Left lobe of liver (tissue), 2 donors: ENCODE measurements at places on chromosomes 2 and 18. TPM values are rescaled to one million over a fixed set of nuclear protein-coding genes. Genes with fewer than 3 reads are reported as not detected.

Gene CHRNG
- not detected for total RNA-seq

DNA sequence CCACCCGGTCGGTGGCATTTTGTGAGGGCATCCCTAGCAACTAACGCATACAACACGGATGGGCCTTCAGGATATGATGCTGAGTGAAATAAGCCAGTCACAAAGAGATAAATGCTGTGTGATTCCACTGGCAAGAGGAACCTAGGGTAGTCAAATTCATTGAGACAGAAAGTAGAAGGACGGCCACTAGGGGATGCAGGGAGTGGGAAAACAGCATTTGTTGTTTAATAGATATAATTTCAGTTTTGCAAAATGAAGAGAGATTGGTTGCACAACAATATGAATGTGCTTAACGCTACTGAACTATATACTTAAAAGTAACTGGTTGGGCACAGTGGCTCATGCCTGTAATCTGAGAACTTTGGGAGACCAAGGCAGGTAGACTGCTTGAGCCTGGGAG is 112.9 kb downstream of the AFF3 start:
- no peak for DNase-seq

- no peak for DNase-seq
Measured at GRCh38 chr2:168147830-168148794, 99.3 kb downstream of the STK39 start.

Gene TMEM163
- total RNA-seq = 0.10 TPM

- no peak for DNase-seq
Measured at GRCh38 chr2:85655961-85656417, 12.0 kb downstream of the SFTPB start.

GRCh38 chr2:98583276-98583675 is 25.0 kb downstream of the COA5 start:
- DNase-seq = no peak

Gene DSG3
- not detected for total RNA-seq

DNA sequence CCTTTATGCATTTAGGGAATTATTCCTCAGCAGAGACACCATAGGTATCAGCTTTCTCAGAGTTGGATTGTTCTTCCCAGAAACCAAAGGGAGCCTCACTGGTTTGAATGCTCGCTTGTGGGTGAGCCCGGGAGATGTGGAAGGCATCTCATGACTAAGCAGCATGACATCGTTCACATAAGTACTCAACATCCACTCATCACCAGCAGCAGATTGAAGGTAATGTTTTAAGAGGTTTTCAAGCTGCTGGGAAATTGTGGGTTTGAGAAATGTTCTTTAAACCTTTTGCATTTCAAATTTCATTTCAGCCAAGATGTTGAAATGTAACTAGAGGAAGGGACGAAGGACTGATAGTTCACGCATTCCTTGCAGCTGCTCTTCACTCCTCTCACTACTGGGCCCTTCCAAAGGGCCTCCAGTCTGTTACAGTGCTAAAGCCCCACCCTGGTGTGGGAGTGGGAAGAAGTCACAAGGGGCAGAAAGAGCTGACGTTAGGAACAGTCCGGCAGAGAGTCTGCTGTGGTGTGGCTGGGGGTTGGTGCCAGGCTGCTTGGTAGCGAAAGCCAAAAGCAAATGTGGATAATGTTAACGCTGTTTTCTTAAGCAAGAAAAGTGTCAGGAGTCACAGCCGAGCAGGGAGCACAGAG is 324.5 kb upstream of the EPHA4 start:
- no peak for DNase-seq

GRCh38 chr18:48656582-48656981 is 117.8 kb downstream of the CTIF start:
- DNase-seq = peak; percentile 28

Gene PAPOLG
- 2.9 TPM for total RNA-seq

GRCh38 chr18:62621546-62621945 is 93.8 kb upstream of the PHLPP1 start:
- DNase-seq = no peak

DNA sequence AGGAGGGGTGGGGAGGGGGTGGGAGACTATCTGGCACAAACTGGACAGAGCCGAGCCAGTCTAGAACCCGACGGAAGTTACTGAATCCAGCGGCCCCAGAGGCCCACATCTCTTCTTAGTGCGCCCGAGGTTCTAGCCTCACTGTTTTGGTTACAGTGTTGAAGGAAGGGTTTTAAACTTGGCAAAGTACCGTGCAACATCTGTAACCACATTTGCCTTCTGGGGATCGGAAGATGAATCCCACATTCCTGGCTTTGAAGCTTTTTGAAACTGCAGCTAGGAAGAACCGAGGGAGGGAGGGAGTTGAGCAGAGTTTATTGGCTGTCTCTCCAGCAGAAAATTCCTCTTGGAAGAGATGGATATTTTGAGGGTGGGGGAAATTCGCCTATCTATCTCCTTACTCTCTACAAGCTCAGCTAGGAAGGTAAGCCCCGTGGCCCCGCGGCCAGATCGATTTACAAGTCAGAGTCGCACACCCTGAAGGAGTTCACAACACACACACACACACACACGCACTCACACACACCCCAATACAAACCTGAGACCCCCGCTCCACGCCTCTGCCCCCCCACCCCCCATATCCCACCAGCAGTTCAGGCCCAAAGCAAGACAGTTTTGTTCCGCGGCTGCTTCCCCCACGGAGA is 1.0 kb downstream of the ACVR1 start:
- peak; percentile 54 for DNase-seq

Gene ZAP70
- 1.5 TPM for total RNA-seq

DNA sequence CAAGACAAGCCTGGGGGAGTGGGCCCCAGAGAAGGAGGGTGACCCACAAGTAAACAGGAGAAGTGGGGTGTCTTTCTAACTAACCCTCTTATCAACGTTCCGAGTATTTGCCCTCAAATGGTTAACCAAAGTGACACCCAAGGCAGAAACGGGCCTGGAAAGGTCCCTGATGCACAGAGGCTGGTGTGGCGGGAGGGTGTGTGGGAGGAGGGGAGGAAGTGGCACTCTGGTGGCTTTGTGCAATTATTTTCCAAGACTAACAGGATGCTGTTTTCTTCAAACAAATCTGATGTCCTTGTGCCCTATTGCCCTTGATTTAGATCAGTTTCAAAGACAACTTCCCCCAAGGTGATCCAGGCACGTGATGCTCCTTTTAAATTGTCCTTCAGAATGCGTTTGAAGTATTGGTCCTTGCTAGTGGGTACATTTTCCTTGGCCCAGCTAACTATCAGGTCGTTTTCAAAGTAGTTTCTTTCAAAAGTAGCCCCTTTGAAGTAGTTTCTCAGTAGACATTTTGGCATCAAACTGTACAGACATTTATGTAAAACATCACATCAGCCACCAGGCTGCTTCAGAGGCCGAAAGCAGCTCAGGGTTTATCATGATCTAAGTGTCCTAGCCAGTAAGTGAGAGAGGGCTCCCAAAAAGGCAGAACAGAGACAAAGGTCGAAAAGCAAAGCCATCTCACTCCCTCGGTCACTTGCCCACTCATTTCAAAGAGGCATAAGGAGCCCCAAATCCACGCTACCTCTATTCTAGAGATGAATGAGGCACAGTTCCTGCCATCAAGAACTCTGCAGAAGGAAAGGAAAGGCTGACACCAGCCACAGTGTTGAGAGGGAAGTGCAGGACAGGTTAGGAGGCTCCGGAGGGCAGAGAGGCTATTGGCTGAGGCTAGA is 371.1 kb upstream of the ID2 start:
- peak; percentile 3 for DNase-seq

Gene RAMP1
- total RNA-seq = 10.0 TPM

DNA sequence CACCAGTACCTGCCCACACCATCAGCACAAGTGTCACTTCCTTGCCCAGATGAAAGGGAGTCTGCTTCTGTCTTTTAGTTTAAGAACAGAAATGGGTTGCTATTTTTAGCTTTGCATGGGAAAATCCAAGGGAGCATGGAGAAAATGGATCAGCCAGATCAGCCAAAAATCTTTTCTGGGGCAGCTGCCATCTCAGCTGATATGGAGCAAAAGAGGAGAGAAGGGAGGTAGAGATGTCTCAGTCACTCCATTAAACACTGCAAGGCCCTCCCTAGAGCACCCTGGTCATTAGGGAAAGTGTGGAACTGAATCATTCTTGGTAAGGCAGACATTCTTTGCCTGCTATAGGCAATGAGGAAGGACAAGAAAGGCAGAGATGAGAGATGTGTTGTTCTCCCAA is 79.9 kb downstream of the CTAGE1 start:
- no peak for DNase-seq

Gene DAPL1
- not detected for total RNA-seq

Gene FSHR
- not detected for total RNA-seq

GRCh38 chr2:39723946-39724827 is 54.9 kb downstream of the THUMPD2 start:
- DNase-seq = no peak

GRCh38 chr2:179222076-179222475 is 42.6 kb downstream of the SESTD1 start:
- no peak for DNase-seq

GRCh38 chr2:120422465-120423160 is 76.7 kb downstream of the INHBB start:
- peak; percentile 23 for DNase-seq

DNA sequence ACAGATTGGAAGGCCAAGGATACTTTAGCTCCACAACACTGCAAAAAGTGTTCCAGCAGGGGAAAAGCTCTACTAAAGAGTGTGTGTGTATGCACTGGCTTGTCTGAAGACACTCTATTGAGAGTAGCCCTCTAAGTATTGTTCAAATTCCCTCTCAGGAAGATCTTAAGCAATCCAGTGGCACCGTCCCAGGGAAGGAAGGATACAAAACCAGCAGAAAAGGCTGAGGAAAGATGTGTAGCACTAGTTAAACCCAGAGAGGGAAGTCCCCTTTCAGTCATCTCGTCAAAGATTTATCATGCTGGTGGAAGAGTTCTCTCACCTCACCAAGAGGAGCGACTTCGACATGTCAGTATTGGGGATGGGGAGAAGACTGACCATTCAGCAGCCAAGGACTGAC is 50.5 kb downstream of the DHRS9 start:
- no peak for DNase-seq

- DNase-seq = no peak
Measured at GRCh38 chr2:2566396-2567323, 235.6 kb upstream of the MYT1L start.

GRCh38 chr2:196823750-196824522 is 14.8 kb upstream of the C2orf66 start:
- no peak for DNase-seq

- no peak for DNase-seq
Measured at GRCh38 chr2:52597346-52597745, 1170.3 kb upstream of the CHAC2 start.

Gene BMP10
- 6.1 TPM for total RNA-seq

- DNase-seq = no peak
Measured at GRCh38 chr2:121151311-121152109, 133.5 kb downstream of the TFCP2L1 start.

GRCh38 chr18:35740656-35741055 is 159.1 kb downstream of the GALNT1 start:
- DNase-seq = no peak

Gene RNF125
- total RNA-seq = 9.0 TPM

- DNase-seq = no peak
Measured at GRCh38 chr2:19916385-19916950, 14.7 kb upstream of the TTC32 start.

Gene PJVK
- 1.8 TPM for total RNA-seq

Gene SIX3
- total RNA-seq = not detected

Gene DNAJC5G
- total RNA-seq = not detected

DNA sequence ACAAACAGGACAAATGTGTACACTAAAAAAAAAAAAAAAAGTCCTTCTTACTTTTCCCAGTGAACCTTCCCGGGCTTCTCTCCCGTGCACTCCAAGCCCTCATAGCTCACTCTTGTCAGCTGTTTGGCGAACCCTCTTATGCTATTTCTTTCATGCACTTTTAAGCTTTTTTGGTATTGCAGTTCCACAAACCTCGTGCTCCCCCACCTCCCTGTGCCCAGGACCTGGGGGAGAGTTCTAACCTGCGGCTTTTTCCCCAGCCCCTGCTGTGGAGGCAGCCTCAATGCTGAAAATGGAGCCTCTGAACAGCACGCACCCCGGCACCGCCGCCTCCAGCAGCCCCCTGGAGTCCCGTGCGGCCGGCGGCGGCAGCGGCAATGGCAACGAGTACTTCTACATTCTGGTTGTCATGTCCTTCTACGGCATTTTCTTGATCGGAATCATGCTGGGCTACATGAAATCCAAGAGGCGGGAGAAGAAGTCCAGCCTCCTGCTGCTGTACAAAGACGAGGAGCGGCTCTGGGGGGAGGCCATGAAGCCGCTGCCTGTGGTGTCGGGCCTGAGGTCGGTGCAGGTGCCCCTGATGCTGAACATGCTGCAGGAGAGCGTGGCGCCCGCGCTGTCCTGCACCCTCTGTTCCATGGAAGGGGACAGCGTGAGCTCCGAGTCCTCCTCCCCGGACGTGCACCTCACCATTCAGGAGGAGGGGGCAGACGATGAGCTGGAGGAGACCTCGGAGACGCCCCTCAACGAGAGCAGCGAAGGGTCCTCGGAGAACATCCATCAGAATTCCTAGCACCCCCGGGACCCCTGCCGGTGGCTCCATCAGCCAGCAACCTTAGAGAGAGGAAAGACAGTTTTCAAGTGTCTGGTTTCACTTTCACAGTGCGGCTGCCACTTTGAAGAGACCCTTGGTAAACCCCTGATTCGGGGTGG is 826 bp downstream of the KCNE4 start:
- no peak for DNase-seq

- DNase-seq = peak; percentile 73
Measured at GRCh38 chr2:234022424-234022823, 28.1 kb upstream of the SPP2 start.

Gene RTP5
- total RNA-seq = not detected

GRCh38 chr2:174325373-174326160 is 9.2 kb upstream of the SP9 start:
- no peak for DNase-seq

Gene FIGLA
- total RNA-seq = not detected

GRCh38 chr2:185144159-185144919 is 546.0 kb downstream of the ZNF804A start:
- DNase-seq = no peak

- DNase-seq = no peak
Measured at GRCh38 chr2:19532547-19533196, 174.2 kb upstream of the OSR1 start.

Gene SCYGR8
- total RNA-seq = not detected

Gene PID1
- total RNA-seq = 83.3 TPM

Gene MAP3K20
- 13.7 TPM for total RNA-seq

DNA sequence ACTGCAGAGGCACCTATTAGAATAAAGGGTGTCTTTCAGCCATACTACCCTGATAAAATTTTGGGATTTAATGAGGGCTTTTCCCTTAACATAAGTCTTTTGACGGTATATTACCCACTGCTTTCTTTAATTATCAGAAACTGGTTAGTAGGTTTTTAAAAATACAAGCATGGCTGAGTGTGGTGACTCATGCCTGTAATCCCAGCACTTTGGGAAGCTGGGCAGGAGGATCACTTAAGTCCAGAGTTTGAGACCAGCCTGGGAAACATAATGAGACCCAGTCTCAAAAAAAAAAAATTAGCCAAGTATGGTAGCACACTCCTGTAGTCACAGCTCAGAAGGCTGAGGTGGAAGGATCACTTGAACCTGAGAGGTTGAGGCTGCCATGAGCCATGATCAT is 16.1 kb downstream of the CPSF3 start:
- no peak for DNase-seq
